ENCODE measurements at places on chromosomes 7 and 10. TPM values are rescaled to one million over a fixed set of nuclear protein-coding genes. Genes with fewer than 3 reads are reported as not detected.

The AFAP1L2 gene
- 2.0 TPM for polyA plus RNA-seq

The VWC2 gene
- polyA plus RNA-seq = 0.02 TPM

The ITPRID1 gene
- 0.04 TPM for polyA plus RNA-seq

The CLEC5A gene
- 4.4 TPM for polyA plus RNA-seq

The WEE2 gene
- polyA plus RNA-seq = not detected
